Esophagus squamous epithelium (tissue), 5 donors: ENCODE measurements at places on chromosomes 2 and 18.

DNA sequence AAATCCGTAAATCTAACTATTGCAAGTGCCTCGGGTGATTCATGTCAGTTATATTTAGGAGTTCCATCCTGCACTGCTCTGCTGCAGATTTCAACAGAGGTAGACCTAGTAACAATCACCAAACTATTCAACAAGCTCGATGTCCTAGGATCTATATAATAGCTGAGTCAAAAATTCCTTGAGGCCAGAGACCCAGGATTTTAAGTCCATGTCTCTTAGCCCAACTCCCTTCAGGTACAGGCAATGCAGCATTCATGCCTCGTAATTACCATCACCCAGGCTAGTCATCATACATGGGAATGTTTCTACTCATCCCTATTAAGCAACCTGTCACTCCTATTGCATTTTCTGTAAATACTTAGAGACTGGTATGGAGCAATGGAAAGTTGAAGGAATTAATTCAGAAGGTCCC, 729 bp downstream of the TM4SF20 start:
- no peaks in the 10 kb centered on the region for H3K36me3 ChIP-seq
- no peak for DNase-seq
- no peaks in the 10 kb centered on the region for H3K27me3 ChIP-seq
- H3K27ac ChIP-seq: no peak overlapping the region

DNA sequence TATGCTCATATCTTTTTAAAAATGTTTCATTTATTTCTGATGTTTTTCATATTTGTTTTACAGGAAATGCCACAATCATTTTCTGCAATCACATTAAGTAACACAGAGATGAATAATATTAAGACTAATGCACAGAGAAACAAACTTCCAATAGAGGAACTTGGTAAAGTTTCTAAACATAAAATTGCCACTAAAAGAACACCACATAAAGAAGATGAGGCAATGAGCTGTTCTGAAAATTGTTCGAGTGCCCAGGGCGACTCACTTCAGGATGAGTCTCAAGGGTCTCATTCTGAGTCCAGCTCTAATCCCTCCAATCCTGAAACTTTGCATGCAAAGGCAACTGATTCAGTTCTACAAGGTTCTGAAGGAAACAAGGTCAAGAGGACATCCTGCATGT, 70.4 kb downstream of the APLF start:
- DNase-seq: no peak
- no peak overlapping the region for H3K4me3 ChIP-seq
- H3K36me3 ChIP-seq: no peaks in the 10 kb centered on the region
- no peaks in the 10 kb centered on the region for H3K27me3 ChIP-seq
- no peak overlapping the region for H3K27ac ChIP-seq

DNA sequence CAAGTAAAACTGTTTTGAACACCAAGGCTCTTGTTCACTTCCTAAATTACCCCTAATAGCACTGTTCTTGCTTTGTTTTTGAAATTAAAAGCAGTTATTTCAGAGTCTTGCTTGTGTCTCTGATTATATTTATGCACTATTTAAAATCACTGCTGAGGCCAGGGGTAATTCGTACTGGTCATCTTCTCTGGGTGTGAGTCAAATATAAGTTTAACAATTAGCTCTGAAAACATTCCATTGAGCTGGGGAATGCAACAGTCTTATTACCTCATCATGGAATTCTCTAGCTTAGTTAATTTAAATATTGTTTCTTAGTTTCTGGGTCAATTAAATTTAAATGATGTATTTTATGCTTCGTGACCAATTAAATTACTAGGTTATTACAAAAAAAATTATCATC, 135.0 kb downstream of the MEIS1 start:
- peaks cover 5% of the 10 kb centered on the region for H3K36me3 ChIP-seq
- H3K27ac ChIP-seq: no peak overlapping the region
- DNase-seq: no peak

DNA sequence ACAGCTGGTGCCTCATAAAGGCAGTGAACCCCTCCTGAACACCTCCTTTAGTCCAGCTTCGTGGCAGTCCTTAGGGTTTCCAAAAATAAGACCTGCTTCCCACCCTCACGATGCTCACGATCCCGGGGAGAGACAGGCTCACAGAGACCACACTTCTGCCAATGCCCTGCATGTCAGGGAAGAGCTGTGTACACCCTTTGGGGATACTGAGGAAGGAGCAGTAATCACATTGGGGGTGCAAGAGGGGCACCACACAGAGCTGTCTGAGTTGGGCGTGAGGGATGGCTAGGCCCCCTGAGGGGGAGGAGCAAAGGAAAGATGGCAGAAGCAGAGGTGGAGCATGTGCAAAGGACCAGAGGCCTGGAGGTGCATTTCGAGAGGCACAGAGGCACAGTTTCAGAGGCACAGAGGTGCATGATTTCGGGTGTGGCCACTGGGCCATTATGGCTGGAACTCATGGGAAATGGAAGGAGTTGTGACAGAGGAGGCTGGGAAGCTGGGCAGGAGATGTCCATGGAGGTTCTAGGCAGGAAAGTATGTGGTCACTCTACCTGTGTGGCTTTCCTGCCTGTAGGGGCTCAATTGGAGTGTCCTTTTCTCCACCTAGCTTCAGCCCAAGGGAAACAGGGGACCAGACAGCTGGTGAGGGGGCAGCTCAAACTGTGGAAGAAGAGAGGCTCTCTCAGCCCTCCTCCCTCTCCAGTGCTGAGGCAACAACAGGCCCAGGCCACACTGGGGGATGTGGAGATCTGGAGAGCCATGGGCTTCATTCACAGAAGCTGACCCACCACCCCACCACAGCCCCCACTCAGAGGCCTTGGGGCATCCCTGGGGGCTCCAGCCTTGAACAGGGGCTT, 115.9 kb downstream of the CAPN13 start:
- no peaks in the 10 kb centered on the region for H3K36me3 ChIP-seq
- peaks cover 28% of the 10 kb centered on the region for H3K4me1 ChIP-seq

GRCh38 chr2:231172025-231172424, 26.4 kb upstream of the ARMC9 start:
- H3K27me3 ChIP-seq: no peaks in the 10 kb centered on the region
- peaks cover 3% of the 10 kb centered on the region for H3K4me1 ChIP-seq
- no peak for DNase-seq
- H3K4me3 ChIP-seq: no peak overlapping the region

- H3K4me3 ChIP-seq: no peak overlapping the region
- no peaks in the 10 kb centered on the region for H3K36me3 ChIP-seq
- H3K27me3 ChIP-seq: no peaks in the 10 kb centered on the region
- DNase-seq: no peak
These were observed 102.1 kb downstream of the ABCA12 start for GRCh38 chr2:215036314-215036713.

- H3K36me3 ChIP-seq: no peaks in the 10 kb centered on the region
- no peak for DNase-seq
- peaks cover 7% of the 10 kb centered on the region for H3K4me1 ChIP-seq
- H3K27me3 ChIP-seq: no peaks in the 10 kb centered on the region
- H3K27ac ChIP-seq: no peak overlapping the region
- no peak overlapping the region for H3K4me3 ChIP-seq
These were observed 27.3 kb downstream of the ZAP70 start for GRCh38 chr2:97740590-97741182.

DNA sequence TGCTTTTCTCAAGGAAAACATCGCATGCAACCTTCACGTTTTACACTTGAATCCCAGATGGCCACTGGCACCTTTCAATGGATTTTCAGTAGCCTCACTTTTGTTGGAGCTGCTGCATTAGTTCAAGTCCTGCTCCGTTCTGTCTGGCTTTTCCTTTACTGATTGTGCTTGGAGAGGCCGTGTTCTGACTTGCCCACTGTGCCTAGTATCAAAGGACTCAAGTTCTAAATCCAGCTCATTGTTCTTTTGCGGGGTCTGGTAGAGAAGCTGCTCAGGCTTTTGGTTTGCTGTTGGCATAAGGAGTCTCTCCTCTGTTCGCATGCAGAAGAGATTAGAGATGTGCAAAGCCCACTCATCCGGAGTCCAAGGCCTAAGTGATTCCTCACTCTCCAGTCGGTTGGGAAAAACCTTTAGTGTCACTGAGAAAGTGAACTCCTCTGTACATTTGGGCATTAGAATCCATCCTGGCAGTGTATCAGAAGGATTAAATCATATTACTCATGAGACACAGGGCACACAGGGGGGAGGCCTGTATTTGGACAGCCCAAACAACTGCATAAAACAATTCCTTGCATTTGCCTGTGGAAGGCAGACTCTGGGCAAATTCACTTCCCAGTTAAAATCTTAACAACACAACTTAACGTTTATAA, 69.7 kb downstream of the NCK2 start:
- H3K36me3 ChIP-seq: peaks cover 7% of the 10 kb centered on the region
- no peak for DNase-seq
- H3K4me1 ChIP-seq: peaks cover 66% of the 10 kb centered on the region
- peak overlapping the region; percentile 68 for H3K27ac ChIP-seq
- no peaks in the 10 kb centered on the region for H3K27me3 ChIP-seq

DNA sequence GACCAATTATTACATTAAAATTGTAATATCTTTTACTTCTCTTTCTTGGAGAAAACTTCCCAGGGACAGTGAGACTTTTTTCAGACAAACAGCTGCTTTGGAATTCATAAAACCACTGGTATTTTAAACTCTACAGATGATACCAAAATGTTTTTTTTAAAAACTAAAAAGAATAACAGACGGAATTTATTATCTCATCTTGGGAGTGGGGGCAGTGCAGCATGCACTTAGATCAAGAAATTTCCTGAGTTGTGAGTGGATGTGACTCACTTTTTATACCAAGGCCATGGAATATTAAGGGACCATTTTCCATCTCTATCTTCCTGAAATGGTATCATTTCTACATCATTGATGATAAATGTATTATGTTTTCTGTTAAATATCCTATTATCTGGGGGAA, 422.8 kb upstream of the HNRNPA3 start:
- H3K4me3 ChIP-seq: no peak overlapping the region
- H3K27me3 ChIP-seq: no peaks in the 10 kb centered on the region
- H3K4me1 ChIP-seq: no peaks in the 10 kb centered on the region
- H3K27ac ChIP-seq: no peak overlapping the region

- H3K4me3 ChIP-seq: no peak overlapping the region
- no peak for DNase-seq
- no peaks in the 10 kb centered on the region for H3K4me1 ChIP-seq
- H3K27me3 ChIP-seq: no peaks in the 10 kb centered on the region
- peak overlapping the region; percentile 4 for H3K27ac ChIP-seq
These were observed 188.6 kb upstream of the FN1 start for GRCh38 chr2:215624423-215624829.

DNA sequence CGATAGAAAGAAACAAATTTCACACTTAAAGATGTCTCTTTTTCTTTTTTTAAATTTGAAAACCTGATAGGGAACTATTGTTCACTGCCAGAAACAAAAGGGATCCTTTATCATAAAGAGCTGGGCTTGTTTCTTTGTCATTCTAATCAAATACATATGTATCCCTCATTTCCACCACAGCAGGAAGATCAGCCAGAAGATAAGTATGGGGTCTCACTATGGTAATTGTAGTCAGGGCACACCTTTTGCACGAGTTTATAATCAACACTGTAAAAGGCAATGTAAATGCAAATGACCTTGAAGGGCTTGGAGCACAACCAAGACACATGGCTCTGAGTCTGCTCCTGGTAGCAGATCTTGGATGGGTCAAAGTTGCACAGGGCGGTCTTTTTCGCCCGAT, 109.5 kb downstream of the NXPH2 start:
- H3K27me3 ChIP-seq: peaks cover 6% of the 10 kb centered on the region
- no peak for DNase-seq
- no peak overlapping the region for H3K4me3 ChIP-seq
- no peaks in the 10 kb centered on the region for H3K36me3 ChIP-seq
- H3K27ac ChIP-seq: no peak overlapping the region

DNA sequence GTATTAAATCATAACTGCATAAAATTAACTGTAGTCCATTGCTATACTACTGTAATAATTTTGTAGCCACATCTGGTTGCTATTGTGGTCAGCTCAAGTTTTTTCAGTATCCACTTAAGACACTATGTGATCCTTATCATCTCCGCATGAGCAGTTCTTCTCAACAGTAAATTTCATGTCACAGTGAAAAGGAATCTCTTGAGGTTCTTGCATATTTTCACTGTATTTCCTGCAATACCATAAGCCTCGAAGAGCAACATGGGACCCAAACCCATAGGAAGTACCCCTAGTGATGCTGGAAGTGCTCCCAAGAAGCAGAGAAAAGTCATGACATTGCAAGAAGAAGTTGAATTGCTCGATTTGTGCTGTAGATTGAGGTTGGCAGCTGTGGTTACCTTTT, 86.7 kb downstream of the LDLRAD4 start:
- no peak overlapping the region for H3K4me3 ChIP-seq
- H3K27ac ChIP-seq: no peak overlapping the region
- no peaks in the 10 kb centered on the region for H3K36me3 ChIP-seq
- no peaks in the 10 kb centered on the region for H3K27me3 ChIP-seq

DNA sequence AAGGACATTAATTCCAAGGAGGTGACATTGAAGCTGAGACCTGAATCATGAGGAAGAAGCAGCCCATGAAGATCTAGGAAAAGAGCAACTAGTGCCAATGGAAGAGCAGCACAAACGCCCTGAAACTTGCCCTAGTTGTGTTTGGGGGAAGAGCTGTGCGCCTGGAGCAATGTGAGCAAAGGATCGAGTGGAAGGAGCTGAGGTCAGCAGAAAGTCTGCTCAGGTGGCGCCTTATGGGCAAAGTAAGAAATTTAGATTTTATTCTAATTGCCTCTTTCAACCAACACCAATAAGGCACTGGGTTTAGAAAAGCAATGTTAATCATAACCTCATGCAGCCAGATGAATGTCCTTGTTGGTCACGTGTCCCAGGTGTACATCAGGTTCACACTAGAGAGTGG, 226.0 kb upstream of the THSD7B start:
- H3K4me1 ChIP-seq: no peaks in the 10 kb centered on the region
- no peak for DNase-seq
- H3K27ac ChIP-seq: no peak overlapping the region
- no peak overlapping the region for H3K4me3 ChIP-seq
